ENCODE measurements at places on chromosomes 5 and 9.

DNA sequence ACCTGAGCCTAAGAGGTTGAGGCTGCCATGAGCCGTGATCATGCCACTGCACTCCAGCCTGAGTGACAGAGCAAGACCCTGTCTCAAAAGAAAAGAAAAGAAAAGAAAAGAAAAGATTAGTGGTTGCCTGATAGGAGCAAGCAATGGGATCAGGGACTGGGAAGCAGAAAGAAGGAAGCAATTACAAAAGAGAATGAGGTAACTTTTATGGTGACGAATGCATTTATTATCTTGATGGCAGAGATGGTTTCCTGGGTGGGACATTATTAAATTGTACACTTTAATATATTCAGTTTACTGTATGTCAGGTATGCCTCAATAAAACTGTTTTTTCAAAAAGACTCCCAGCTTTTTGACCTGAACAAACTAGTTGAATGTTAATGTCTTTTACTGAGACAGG, 7.5 kb upstream of the PFDN1 start:
- no peak for DNase-seq

DNA sequence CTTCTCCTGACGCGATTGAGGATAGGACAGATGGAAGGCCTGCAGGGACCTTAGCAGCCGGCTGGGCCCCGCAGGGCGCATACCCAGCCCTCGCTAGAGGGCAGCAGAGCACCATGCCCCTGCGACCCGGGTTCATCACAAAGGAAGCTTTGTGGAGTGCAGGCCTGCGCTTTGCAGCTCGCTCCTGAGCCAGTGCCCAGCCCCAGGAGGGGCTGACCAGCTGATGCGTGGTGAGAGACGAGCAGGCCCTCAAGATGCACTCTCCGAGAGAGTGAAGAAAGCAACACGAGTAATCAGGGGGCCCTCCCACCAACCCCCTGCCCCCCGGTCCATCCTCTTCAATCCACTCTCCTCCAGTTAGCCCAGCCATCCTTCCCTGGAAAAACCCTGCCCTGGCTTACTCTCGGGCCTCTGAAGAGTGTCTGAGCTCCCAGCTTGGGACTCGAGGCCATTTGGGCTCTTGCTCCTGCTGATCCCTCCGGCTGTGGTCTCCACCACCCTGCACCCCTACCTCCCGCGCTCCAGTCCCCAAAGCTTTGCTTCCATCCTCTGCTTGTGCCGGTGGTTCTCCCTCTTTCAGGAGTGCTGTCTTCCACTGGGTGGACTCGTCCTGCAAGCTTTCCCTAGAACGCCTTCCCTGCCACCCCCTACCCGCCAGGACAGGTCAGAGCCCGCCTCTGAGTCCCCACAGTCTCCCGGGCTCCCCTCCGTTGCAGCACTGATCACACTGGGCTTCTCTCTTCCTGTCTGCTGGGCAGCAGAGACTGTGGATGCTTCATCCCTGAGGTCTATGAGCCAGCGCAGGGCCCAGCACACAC, 9.1 kb upstream of the KIF12 start:
- DNase-seq, result peak; percentile 64

GRCh38 chr5:42854795-42855194, 43.1 kb upstream of the SELENOP start:
- DNase-seq, result no peak

- no peak for DNase-seq
Observed at GRCh38 chr9:29422438-29422837, 1849.2 kb upstream of the C9orf72 start.

- no peak for DNase-seq
Observed at GRCh38 chr9:18190671-18191374, 283.1 kb upstream of the ADAMTSL1 start.

DNA sequence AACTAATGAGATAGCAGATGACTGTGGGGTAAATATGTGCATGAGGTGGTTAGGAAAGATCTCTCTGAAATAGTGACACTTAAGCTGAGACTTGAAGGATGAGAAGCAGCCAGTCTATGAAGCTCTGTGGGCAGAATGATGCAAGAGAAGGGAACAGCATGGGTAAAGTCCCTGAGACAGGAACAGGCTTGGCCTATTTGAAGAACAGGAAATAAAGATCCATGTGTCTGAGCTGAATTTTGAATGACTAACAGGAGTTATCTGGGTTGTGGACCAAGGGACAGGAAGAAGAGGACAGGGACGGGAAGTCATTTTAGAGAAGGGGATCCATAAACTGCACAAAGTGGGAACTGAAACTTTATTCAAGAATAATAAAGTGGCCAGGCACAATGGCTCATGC, 25.6 kb upstream of the HMGCS1 start:
- DNase-seq, result no peak

DNA sequence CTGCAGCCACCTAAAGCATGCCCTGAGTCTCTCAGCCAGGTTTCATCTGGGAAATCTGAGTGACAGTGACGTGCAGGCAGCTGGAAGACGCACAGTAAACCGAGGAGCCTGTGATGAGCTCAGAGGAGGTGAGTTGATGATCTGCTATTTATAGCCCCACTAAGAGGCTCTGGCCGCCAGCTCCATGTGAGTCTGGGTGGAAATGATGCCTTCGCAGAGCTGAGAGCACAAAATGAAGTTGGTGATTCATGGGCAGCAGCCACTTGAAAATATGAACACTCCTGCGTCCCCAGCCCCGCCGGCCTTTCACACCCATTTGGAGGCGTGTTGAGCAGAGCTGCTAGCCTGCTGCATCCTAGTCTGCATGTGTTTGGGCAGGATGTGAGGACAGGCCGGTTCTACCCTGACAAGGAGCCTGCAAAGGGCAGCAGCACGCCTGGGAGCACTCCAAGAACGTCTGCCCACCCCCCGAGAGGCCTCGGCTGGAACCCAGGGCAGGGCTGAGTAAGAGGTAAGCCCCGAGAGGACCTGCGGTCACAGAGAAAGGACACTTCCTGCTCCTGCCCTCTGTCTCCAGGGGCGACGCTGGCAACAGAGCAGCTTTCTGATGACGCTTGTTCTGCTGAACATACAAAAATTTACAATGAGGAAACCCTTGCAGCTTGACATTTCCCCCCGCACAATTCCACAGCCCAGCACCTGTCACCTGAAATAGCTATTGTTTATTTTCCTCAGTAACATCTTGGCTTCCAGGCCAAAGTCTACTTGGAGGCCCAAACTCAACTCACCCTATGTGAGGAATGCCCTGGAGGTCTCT, 25.1 kb upstream of the CDKN2AIPNL start:
- DNase-seq, result peak; percentile 14

GRCh38 chr5:138457531-138458275, 7.6 kb upstream of the EGR1 start:
- no peak for DNase-seq

- no peak for DNase-seq
Observed at GRCh38 chr9:70007831-70008230, 35.8 kb upstream of the MAMDC2 start.

- no peak for DNase-seq
Observed at GRCh38 chr9:18343784-18344183, 130.2 kb upstream of the ADAMTSL1 start.

DNA sequence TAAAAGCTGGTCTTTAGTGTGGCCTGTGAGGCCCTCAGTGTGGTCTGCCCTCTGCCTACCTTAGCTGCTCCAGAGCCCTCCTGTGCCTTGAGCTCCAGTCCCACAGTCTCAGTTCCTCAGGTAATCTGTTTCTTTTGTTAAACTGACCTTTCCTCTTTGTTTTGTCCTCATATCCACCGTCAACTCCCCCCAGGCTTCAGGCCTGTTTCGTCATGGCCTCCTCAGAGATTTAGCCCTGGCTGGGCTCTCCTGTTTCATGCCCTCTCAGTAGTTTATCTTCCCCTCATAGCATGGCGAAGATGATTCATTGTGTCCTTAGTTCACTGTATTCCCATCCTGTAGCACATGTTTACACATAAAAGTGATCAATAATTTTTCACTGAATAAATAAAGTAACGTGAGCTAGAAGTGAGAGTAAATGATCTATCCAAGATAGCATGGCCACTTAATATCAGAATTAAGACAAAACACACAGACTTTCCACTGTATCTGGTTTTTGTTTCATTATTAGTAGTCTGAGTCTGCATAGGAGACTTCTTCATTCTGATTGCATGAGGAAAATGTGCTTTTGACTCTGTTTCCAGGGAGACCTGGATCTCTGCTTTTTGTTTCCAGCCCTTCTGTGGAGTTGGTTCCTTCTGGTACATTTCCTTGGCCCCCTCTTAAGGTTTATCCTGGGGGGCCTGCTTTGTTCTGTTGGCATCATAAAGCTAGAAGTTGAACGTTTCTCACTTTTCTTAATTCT, 70.5 kb downstream of the SNX24 start:
- no peak for DNase-seq

DNA sequence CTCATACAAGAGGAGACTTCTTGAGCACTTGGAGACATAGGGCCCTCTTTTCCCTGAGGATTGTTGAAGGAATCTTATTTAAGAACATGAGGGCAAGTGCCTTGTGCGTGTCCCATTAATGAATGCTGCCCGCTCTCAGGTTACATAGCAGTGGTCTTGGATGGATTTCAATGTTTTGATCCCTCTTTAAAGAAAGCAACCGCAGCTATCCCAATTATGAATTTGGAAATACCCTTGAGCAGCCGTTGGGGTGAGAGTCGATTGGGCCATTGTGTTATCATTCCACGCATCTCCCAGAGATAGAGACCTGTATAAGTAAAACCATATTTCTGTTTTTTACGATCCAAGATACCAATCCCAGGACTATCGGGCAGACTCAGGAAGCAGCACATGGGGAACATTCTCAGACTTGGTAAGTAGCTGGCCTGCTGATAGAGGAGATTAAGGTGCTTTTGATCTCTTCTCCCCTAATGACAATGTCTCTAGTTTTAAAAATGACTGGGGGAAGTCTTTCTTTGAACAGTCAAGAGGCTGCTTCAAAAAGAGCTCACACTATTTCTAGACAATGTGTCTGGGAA, 145.3 kb downstream of the MACROH2A1 start:
- no peak for DNase-seq

DNA sequence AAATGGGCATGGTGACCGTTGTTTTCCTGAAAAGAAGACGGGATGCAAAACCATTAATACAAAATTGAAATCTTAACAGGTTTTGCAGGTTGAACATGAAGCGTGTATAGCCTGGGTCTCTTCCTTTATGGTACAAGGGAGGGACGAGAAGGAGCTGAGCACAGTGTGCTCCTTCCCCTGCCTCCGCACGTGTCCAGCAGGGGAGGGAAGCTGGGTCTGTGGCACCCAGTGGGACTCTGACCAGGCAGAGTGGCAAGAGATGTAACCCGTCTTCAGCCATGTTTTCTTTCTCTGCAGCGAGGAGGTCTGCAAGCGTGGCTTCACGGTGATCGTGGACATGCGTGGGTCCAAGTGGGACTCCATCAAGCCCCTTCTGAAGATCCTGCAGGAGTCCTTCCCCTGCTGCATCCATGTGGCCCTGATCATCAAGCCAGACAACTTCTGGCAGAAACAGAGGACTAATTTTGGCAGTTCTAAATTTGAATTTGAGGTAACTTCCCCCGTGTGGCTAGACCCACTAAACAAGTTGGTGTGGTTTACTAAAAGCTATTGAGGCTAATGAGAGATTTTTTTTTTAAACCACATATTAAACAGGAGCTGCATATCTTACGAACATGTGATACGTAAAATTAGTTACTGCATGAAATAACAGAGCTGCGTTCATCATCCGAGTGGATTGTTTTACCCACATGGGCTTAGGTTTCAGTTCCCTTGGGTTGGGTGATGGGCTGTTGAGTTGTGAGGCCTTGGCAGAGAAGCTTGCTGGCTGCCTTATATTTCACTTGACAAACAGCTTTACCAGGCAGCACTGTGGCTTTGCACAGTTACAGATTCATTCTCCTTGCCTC, 143.7 kb downstream of the TRIO start:
- DNase-seq, result no peak

DNA sequence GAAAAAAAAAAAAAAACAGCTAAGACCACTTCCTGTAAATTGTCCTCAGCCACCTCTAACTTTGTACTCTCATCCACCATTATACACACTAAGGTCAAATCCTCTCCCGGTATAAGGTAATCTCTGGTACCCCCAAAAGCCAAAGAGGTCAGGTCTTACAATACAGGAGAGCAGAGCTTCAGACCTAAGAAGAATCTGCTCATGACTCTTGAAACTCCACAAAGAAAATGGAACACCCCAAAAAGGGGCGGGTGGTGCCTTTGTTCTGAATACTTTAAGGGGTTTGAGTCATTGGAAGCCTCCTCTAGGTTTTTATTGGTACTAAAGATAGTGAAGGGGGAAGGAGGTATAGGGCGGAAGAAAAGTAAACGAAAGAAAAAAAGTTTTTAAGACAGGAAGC, 69.8 kb downstream of the COL15A1 start:
- no peak for DNase-seq

GRCh38 chr5:95172659-95173058, 112.2 kb downstream of the MCTP1 start:
- no peak for DNase-seq

- DNase-seq, result no peak
Observed at GRCh38 chr9:27383524-27383923, 86.6 kb upstream of the EQTN start.

DNA sequence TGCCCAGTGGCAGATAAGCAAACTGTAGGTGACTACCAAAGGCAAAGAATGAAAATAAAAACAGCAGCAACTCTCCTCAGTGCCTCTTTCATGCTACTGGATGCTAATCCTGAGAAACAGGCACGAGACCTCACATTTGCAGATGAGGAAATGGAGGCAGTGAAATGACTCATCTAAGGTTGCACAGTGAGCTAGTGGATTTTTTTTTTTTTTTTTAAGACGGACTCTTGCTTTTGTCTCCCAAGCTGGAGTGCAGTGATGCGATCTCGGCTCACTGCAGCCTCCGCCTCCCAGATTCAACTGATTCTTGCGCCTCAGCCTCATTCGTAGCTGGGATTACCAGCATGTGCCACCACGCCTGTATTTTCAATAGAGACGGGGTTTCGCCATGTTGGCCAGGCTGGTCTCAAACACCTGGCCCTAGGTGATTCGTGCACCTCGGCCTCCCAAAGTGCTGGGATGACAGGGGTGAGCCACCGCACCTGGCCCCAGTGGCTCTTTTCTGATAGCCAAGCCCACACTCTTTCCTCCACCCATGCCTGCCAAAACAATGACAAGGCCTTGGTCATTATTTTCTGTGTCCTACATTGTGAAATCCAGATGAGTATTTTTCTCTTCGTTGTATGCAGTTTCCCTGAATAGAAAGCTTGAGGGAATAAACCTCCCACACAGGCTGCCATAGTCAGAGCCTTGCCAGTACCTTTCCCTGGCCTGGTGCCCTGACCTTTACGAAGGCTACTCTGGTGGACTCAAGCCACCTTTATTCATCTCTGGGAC, 19.2 kb downstream of the DOCK2 start:
- no peak for DNase-seq

DNA sequence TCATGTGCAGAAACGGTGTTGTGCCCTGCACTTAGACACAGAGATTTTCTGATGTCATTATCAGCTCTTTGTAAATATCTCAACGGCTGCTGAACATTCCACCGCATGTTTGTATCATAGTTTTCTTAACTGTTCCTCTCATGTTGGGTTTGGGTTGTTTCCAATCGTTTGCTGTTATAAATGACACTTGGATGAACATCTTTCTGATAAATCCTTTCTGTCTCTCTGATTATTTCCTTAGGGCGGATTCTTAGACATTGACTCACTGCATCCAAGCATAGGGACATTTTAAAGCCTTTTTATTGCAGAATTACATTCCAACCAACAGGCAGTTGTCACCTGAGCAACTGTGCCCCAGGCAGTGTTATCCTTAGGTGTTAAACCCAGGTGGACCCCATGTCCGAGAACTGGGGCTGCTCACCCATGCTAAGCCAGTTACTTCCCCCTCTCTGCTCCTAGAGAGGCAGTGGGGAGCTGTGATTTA, 28.5 kb downstream of the COL5A1 start:
- no peak for DNase-seq

GRCh38 chr9:88828492-88828974, 162.7 kb upstream of the S1PR3 start:
- no peak for DNase-seq
